ENCODE measurements at places on chromosomes 5 and 9.

DNA sequence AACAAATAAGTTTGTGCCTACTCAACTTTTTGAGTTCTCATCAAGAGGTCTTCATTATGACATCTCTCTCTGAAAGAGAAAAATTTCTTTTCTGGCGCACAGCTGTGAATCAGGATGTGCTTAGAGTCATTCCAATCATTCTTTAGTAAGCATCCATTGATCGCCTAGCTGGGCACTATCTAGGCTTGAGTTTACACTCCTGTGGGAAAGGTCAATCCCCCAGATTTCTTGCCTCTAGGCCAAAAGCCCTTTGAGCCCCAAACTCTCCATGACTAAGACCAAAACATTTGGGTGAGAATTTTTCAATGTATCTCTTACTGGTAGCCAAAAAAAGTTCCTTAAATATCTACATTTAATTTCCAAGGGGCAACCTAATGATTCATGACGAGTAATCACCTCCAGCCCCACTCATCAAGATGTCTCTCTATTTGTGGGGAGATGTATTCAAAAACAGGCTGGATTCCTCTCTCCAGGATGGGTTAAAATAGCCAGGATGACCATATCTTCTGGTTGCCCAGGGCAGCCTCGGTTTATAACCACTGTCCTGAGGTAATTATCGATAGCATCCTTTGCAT lies 101.7 kb downstream of the GNA14 start:
- DNase-seq, result no peak

DNA sequence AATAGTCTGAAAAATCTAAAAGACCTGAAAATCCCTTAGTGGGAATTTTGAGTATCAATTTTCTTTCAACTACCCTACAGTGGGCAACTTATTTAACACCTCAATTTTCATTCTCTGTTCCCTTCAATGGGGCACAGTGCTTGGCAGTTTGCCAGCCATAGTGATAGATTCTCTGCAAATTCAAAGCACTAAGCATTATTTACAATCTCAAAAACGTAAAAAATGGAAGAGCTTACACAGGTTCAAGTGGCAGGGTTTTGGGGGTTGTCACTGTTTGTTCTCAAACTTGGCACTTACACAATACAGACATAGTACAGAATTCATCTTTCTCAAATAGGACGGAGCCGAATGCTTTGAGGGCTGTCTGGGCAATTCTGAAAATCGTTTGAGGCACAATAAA lies 515.0 kb downstream of the EFNA5 start:
- DNase-seq, result no peak

- DNase-seq, result no peak
Observed at GRCh38 chr5:85452322-85453025, 1067.8 kb upstream of the EDIL3 start.

GRCh38 chr9:129811967-129812363 lies 9.0 kb downstream of the TOR1B start:
- DNase-seq, result no peak

DNA sequence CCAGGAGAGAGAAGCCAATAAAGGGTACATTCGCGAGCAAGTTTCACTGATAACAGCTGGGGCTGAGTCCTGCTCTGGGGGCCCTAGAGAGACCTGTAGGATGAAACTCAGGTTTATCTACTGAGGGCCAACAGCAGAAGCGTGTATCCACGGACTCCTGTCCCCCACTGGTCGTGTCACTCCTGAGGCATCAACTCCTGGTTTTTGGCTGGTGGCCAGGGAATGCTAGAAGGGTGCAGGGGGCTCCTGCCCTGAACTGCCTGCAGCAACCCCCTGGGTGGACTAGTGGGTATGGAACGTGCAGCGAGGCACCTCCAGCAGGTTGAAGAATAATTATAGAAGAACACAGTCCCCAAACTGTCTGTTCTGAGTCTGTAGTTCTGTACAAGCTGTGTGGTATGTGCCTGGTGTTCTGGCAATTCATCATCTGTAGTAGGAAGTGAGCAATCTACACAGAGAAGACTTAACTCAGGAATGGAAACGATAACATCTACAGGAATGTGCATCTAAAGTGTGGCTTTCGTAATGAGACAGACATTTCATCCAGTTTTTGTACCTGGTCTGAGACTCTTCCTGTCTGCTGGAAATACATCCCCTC lies 64.5 kb upstream of the GNA14 start:
- DNase-seq, result no peak

- no peak for DNase-seq
Observed at GRCh38 chr5:138192826-138193225, 13.9 kb downstream of the KIF20A start.

- no peak for DNase-seq
Observed at GRCh38 chr5:32276173-32276853, 36.4 kb downstream of the MTMR12 start.

GRCh38 chr9:134833294-134833880 lies 47.2 kb upstream of the FCN2 start:
- DNase-seq, result no peak

- DNase-seq, result no peak
Observed at GRCh38 chr9:94922691-94923107, 196.2 kb downstream of the AOPEP start.

- DNase-seq, result no peak
Observed at GRCh38 chr5:142287096-142287972, 37.5 kb downstream of the SPRY4 start.

DNA sequence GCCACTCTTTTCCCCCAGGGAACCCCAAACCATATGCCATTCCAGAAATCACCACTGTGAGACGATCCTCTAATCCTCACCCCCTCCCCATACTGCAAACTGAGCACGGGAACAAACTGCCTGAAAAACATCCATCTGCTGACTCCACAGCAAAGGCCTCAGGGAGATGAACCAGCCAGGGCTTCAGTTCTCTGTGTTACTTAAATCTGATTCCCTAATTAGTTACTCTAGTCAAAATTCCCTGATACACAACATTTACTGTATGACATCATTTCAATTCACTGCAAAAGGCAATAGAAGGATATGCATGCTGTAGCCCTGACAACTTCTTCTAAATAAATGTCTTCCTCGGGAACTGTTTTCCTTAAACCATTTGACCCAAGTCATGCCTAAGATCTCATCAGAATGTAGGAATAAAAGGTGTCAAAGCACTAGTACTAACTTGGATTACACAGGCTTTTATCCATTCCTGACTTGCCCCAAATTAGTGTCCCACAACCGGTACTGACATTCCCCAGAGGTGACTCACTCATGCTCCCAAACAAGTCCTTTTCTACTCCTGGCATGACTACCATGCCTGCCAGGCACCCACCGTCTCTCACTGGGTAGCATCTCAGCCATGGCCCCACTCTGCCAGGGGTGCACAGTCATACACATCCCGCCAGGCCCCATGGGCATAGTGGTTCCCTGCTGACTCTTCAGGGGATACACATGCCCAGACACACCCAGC lies 35.0 kb downstream of the MTX3 start:
- no peak for DNase-seq

DNA sequence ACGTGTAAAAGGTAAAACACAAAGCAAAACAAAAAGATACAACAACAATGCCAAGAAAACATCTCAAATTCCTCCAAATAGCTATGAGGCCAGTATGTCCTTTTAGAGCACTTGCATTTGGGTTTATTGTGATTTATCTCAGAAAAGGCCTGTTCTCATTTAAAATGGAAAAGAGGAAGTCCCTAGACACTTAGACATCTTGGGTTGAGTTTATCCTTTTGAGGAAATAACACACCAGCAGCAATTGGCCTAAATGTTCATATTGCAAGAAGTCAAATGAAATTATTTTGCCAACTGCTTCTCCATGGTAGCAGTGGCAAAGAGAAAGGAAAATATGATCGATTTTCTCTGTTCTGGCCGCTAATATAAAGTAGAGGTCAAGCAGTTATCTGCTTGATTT lies 43.6 kb upstream of the TRMT10B start:
- DNase-seq, result no peak

DNA sequence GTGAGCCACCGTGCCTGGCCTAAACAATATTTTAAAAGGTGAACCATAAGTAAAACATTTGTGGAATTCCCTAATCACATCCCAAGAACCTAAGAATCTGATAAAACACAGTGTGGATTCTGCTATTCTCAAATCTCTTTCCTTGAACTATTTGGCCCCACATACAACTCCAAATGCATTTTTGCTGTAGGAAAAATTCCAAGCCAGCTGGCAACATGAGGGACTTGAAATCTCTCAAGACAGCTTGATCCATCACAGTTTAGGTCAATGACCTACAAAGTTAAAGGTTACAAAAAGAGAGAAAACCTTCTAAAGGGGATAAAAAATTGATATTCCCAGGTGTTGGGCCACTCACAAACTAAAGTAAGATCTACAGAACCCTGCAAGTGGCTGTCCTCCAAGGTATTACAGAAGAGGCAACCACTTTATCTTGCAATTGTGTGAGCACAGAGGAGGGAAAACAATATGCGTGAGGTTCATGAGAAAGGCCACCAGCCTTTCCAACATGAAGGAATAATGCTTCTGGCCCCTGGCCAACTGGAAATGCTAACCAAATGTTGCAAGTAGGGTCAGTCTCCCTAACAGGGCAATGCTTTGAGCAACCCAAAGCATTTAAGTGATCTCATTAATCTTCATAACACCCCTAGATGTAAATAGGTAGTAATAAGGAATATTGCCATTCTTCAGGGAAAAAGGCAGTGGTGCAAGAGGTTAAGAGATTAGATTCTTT lies 221.4 kb downstream of the SEMA5A start:
- DNase-seq, result no peak

GRCh38 chr9:18002718-18003438 lies 424.0 kb downstream of the SH3GL2 start:
- DNase-seq, result no peak

DNA sequence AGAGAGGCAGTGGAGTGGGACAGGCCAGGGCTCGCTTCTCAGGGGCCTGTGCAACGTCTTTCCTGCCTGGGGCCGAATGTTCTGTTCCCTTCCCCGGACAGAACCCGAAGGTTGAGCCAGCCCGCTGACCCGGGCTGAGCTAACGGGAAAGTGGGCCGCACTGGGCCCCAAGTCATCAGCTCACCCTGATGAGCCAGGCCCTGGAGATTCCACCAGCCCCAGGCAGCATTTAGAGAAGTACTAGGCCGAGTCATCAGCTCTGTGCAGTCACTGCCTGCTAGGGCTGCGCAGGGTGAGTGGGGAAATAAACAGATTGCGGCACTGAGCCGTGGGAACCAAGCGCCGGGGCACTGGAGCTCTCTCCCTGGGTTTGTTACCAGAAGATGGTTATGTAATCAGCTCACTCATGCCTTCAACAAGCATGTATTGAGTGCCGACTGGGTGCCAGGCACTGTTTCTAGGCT lies 29.1 kb upstream of the DUSP1 start:
- DNase-seq, result no peak

DNA sequence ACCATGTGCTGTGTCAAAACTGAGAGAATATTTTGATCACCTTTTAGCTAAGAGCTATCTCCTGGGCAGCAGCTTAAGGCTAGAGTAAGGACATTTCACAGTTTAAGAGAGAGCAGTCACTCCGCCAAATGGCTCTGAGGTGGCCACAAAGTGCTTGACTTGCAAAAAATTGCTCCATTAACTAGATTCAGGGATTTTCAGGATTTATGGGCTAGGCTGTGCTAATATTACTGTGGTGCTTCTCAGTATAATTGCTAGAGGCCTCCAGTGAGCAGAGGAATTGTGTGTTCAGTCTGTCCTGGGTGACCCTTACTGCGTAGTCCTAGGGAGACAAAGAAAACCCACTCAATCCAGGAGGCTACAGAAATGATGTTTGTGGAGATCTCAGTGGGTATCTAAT lies 65.2 kb downstream of the PALM2AKAP2 start:
- DNase-seq, result no peak

GRCh38 chr9:131773911-131774379 lies 34.1 kb upstream of the RAPGEF1 start:
- no peak for DNase-seq

DNA sequence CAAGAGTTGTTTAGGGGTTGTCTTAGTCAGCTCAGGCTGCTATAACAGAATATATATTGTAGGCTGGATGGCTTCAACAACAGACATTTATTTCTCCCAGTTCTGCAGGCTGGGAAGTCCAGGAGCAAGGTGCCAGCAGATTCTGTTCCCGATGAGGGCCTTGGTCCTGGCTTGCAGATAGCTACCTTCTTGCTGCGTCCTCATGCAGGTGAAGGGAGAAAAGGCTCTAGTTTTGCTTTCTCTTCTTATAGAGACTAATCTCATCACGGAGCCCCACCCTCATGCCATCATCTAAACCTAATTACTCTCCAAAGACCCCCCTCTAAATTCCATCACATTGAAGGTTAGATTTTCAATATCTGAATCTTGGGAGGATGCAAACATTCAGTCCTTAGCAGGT lies 246.0 kb upstream of the ANKRD55 start:
- DNase-seq, result no peak

DNA sequence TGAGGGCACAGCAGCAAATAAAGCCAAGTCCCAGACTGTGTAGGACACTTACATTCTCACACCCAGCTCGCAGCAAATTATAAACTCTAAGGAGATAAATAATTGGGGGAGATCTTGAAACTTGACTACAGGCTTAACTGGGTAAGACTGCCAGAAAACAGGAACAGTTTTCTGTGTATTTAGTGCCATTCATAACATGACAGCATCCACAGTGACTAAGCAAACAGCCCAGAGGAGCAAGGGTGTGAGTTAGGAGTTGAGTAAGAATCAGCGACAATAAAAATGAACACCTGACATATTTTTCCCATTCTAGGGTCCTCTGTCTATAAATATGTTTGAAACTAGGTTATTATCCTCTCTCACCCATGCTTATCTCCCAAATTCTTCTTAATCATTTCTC lies 370.9 kb upstream of the WWC1 start:
- no peak for DNase-seq

DNA sequence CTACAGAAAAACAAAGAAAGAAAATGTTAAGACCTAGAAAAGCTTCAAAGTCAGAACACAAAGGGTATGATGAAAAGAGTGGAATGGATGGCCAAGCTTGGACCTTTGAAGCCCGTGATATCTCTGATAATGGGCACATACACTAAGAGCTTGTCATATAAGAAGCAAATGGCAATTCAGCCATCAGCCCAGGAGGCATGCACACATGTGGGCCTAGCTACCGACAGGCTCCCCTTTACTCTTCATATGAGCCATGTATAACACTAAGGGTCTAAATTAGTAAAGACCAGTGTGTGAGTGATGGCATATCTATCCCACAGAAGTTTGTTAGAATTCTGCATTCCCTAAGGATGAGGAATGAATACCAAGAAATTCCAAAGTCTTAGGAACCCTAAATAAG lies 20.1 kb downstream of the GRHPR start:
- no peak for DNase-seq

DNA sequence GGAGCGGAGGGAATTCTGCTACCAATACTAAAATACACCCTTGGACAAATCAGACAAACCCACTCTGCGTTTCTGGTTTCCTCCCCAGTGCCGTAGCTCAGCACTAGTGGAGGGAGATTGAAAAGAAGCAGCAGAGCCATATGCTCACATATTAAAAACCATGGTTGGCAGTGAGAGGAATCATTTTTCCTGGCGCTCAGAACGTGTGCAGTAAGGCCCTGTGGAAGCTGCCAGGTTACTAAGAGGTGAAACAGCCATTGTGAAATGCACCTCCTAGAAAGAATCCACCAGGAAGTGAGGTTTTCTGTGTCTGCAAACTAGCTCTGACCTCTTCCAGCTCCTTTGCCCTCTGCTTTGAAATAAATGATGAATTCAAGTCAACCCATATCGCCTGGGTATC lies 177.2 kb downstream of the ERCC6L2 start:
- DNase-seq, result no peak
